HCEC 1CT (cell line): ENCODE measurements at places on chromosomes 4 and X.
A peak's percentile ranks its signal among the peaks of the same experiment; 100 is the strongest.

DNA sequence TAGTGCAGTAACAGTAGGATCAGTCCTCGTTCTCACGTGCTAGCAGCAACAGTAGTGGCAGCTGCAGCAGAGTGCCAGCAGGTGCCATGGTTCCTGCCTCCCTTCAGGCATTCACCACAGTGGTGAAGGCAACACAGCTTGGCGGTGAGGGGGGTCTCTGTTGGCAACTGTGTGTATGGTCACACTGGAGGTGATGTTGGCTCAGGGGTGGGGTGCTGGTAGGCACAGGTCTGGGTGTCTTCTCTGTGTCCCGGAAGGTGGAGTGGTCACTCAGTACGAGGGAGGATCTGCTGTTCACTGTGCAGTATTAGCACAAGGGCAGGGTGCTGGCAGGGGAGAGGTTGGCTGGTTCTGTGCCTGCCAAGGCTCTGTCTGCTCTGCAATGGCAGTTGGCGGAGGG, 671.8 kb downstream of the CCSER1 start:
- no peak for DNase-seq

GRCh38 chr4:34198966-34199365, 2045.3 kb downstream of the ARAP2 start:
- DNase-seq, result no peak

GRCh38 chr4:146506272-146506671, 15.5 kb downstream of the SLC10A7 start:
- no peak for DNase-seq

GRCh38 chrX:153970357-153971123, 1.1 kb downstream of the HCFC1 start:
- peak; percentile 50 for DNase-seq

- DNase-seq, result no peak
Observed at GRCh38 chr4:8908206-8908893, 36.7 kb upstream of the HMX1 start.

DNA sequence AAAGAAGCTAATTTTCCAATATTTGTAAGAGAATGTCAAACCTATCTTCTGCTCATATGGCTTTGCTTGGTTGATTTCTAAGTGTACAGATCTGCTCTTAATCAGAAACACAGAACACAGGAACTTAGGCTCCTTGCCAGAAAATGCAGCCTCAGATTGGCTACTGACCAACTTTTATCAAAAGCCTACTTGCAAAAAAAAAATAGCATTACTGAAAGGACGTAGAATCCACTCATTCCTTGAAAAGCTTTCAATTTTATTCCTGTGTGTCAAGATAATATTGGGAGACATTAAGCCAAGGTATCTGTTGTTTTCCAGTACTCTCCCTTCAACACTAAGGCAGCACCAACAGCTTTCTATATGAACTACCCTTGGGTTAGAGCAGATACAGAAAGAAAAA, 127.6 kb upstream of the INTU start:
- peak; percentile 24 for DNase-seq

GRCh38 chr4:127997534-127998388, 32.6 kb downstream of the ABHD18 start:
- peak; percentile 70 for DNase-seq
